ENCODE measurements at places on chromosomes 1 and 21. TPM values are rescaled to one million over a fixed set of nuclear protein-coding genes. Genes with fewer than 3 reads are reported as not detected.

GRCh38 chr21:38165466-38166172, 91.2 kb upstream of the KCNJ15 start:
- peak; percentile 62 for DNase-seq

DNA sequence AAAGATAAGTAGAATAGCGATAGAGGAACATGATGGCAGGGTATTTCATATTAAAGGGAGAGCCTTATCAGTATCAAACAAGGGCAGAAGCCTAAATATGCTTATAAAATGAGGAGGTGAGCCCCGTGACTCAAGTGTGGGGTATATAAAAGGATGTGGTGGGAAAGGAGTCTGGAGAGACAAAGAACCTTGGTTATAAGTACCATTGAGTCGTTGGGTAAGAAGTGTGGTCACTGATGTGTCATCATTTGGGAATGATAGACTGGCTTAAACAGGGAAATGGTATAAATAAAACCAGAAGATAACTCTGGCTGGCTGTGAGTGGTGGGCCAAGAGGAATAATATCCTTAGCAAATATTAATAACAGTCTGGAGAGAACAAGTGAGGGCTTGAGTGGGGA, 10.9 kb upstream of the CD5L start:
- no peak for DNase-seq

DNA sequence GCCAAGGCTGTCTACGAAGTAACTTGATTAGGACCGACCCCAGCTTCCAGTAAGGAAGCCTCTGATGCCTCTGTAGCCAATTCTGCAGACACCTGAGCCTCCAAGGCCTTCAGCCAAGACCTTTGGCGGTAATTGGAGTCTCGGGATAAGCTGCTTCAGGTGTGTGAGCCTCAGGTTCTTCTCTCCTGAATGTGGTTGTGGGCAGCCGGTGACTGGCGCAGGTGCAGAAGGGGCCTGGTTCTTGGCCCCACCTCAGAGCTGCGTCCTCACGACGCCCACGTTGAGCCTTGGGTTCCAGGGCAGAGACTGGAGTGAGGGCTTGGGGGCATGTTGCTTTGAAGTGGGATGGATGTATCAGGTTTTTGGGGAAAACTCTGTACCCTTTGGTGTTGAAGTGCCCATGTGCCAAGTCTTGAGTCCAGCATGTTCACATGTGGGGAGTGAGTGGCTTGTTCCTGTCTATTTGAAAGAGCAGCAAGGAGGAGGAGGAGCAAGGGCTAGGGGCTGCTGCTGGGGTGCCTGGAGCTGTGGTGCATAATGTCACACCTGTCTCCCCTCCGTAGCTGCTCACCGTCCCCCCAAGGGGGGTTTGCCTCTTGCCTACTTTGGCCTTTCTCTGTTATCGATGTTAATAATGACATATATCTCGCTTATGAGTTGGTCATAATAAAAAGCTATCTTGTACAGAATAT, 1.4 kb downstream of the PSEN2 start:
- no peak for DNase-seq

Gene PSMB4
- total RNA-seq, result 892 TPM

All from fibroblast of the aortic adventitia (primary cell).